ENCODE measurements at places on chromosomes 16 and 17.

DNA sequence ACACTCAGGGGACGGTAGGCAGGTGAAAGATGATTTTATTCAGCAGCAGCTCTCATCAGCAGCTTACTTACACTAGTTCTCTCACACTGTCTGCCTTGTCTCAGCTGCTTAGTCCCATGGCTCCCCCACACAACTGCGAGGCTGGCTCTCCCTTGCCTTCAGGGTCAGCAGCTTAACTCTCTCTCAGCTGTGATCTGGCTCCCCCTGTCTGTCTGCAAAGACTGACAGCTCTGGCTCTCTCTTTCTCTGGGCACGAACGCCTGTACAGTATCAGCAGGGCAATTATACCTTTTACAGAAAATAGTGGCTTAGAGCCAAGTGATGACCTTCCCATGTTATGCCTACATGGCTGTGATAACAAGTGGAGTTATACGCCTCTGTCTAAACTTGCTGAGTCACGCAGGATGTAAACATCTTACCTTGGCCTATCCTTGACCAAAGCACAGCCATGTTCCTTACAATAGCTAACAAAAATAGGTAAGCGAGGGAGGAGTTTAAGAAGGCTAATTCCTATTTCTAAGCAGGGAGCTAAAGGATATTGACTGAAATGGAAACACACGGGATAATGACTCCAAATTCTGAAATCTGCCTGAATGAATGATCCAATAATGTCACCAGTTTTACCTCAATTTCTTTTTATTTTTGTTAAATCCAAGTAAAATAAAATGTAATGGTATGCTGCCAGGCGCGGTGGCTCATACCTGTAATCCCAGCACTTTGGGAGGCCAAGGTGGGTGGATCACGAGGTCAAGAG, 1.1 kb upstream of the NDUFAB1 start:
- DNase-seq: peak; percentile 21

DNA sequence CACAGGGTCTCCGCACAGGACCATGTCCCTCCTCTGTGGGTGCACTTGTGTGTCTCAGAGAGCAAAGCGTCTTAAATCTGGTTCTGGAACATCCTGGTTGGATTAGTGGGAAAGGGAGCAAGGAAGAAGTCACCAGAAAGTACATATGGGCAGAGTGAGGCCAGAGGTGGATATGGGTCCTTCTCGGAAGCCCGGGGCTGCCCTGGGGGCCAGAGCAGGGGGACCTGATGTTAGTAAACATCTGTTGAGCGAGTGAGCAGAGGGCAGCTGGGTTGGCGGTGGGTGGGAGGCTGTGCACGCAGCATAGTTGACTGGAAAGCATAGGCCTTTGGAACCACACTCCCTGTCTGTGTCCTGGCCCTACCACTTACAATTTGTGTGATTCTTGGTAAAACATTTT, 22.7 kb downstream of the UNC13D start:
- no peak for DNase-seq

DNA sequence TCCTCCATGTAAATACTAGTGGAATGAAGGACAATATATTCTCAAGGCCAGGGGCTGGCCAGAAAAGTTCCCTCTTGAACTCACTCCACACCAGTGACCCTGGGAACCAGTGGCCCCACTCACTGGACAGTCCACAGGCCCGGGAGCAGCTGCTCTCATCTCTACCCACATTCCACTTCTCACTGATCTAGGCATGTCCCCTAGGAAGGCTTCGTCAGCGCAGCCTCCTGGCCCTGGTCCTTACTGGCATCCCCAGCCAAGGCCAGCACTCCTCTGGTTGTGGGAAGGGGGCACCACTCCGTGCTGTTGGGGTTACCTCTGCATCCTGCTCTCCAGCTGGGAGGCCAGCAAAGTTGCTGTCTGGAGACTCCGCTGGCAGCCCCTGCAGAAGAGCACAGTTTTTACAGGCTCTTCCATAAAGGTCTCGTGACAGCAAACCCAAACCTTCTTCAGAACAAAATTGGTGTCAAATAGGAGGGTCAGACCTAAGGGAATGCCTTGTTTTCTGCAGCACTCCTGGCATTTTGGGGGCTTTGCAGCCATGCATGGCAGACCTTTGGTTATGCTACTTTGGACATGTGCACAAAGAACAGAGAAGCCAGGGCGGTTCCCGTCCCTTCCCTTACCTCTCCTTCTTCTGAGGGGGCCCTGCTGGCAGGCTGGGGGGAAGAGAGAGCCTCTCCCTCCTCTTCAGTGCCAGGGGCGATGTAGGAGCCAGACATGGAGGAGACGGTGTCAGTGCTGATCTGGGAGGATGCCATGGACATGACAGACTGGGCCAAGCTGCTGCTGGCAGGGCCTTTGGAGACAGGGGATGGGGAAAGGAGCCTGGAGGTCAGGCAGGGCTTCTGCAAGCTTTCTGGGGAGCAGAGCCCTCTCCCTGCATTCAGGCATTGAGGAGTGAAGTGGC, 14.1 kb upstream of the FOXJ1 start:
- no peak for DNase-seq

- no peak for DNase-seq
Measured at GRCh38 chr17:2063261-2064146, 8.6 kb downstream of the HIC1 start.

GRCh38 chr17:72287586-72287985, 166.8 kb downstream of the SOX9 start:
- no peak for DNase-seq

DNA sequence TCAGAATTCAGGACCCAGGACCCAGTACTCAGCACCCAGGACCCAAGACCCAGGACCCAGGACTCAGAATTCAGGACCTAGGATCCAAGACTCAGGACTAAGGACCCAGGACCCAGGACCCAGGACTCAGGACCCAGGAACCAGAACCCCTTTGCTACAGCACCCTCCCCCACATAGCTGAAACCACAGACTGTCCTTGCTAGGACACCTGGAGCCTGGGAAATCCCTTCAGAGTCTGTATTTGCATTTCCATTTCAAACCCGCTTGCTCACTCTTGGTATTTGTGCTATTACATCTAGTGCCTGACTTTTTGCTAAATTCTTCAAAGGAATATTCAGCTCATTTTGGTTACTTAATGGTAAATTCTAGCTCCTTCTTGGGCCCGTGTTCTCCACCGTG, 275.8 kb upstream of the MAF start:
- DNase-seq: no peak

DNA sequence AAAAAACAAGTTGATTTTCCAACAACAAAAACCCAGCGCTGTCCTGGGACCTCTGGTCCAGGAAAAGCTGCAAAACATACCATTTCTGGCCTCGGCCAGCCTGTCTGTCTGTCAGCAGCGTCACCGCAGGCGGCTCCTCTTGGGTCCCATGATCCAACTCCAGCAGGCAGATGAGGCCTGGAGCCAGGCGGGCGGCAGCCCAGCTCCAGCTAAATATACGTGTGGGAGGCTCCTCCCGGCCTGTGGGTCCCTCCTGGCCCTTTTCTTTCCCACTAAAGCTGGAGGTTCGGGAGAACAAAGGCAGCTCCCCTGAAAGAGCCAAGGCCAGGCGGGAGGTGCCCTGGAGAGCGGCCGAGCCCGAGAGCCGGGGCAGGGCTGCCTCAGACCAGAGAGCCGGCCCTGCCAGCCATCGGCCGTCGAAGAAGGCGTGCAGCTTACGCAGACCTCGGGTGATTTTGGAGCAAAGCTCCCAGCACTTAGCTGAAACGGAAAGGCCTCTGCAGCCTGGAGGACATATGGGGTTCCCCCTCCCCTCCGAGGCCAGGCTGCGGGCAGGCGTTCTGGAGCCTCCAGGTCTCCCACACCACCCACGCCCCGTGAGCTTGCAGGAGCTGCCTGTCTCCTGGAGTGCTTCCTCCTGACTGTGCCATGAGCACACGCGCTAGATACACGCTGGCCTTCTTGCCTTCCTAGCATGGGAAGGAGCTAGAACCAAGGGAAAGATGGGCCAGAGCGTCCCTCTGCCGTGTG, 19.9 kb upstream of the JPH3 start:
- no peak for DNase-seq

- DNase-seq: no peak
Measured at GRCh38 chr16:1858189-1858865, 13.6 kb downstream of the MEIOB start.

- no peak for DNase-seq
Measured at GRCh38 chr17:45900723-45901415, 6.5 kb downstream of the MAPT start.

GRCh38 chr16:24700549-24701392, 28.7 kb upstream of the TNRC6A start:
- DNase-seq: no peak

- DNase-seq: no peak
Measured at GRCh38 chr17:27782791-27783206, 17.5 kb downstream of the NOS2 start.

DNA sequence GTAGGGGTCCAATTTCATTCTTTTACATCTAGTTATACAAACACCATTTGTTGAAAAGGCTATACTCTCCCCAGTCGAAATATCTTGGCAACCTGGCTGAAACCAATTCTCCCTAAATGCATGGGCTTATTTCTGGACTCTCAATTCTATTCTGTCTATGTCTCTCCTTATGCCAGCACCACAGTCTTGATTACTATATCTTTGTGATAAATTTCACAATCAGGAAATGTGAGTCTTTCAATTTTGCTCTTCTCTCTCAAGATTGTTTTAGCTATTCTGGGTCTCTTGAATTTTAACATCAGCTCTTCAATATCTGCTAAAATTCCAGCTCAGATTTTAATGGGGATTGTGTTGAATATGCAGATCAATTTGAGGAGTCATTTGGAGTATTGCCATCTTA, 5.9 kb upstream of the TRIM25 start:
- DNase-seq: no peak

- DNase-seq: no peak
Measured at GRCh38 chr17:81028506-81028858, 6.5 kb upstream of the BAIAP2 start.

DNA sequence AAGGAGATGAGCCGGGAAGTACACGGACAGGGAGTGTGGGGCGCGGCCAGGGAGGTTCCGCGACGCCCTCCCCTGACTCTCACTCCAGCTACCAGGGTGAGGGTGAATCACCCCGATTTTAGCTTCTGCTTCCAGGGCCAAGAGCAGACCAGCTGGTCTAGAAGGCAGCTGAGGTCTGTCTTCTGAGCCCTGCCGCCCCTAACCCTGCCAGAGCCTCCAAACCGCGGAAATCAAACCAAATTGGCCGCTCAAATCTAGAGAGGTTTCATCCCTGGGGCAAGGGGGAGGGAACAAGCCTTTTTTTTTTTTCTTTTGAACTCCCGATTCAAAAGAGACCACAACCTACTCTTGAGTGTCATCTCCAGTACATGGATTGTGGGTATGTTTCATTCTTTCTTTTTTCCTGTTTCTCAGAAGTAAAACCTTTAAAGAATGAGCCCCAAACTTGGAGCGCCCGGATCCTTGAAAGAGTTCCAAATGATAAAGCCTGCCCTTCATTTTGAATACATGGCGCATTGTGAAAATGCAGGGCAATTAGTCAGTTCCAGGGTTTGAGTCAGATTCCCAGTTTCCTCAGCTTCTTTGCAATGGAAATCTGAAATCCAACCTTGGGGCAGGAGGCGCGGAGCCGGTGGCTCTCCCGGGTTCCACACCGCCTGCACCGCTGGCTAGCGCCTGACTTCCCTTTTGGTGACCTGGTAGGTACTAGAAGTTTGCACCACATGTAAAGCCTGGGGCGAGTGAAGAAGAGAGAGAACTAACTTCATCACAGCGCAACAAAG, 16.5 kb upstream of the ZFHX3 start:
- DNase-seq: peak; percentile 60

GRCh38 chr17:10616502-10617119, 40.5 kb downstream of the MYH3 start:
- peak; percentile 46 for DNase-seq

- DNase-seq: peak; percentile 50
Measured at GRCh38 chr17:80092959-80093358, 8.4 kb upstream of the GAA start.

GRCh38 chr16:67397812-67398545, 4.7 kb upstream of the TPPP3 start:
- DNase-seq: no peak

- DNase-seq: peak; percentile 69
Measured at GRCh38 chr16:11254913-11255736, 879 bp downstream of the SOCS1 start.

DNA sequence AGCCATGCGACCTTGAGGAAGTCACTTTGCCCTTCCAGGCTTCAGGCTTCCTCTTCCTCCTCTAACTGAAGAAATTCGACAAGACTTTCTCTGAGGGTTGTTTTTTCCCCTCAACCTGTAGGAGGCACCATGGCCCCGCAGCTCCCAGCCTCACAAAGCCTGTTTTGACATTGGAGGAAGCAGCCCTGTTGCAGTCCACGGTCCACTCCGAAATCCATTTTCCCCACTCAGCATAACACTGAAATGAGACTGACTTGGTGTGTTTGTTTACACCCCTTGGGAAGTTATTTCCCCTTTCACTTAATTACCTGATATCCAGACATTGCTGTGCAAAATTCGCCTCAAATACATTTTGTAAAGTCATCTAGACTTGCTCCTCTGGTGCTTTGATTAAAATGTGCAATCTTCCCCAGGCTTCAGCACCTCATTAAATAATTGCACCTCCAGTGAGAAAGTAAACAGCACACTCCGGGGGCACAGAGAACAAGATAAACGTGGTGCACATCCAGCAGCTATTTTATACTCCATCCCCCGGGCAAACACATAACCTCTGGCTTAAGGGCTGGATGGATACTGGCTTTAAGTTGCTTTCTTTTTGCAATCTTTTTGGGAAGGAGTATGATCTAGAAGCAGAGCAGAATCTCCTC, 41.4 kb upstream of the PIRT start:
- no peak for DNase-seq

GRCh38 chr16:3643095-3643730, 11.3 kb upstream of the DNASE1 start:
- no peak for DNase-seq

GRCh38 chr16:81204798-81205680, 33.5 kb upstream of the BCO1 start:
- no peak for DNase-seq

- DNase-seq: no peak
Measured at GRCh38 chr16:68607443-68607842, 37.7 kb upstream of the CDH3 start.

DNA sequence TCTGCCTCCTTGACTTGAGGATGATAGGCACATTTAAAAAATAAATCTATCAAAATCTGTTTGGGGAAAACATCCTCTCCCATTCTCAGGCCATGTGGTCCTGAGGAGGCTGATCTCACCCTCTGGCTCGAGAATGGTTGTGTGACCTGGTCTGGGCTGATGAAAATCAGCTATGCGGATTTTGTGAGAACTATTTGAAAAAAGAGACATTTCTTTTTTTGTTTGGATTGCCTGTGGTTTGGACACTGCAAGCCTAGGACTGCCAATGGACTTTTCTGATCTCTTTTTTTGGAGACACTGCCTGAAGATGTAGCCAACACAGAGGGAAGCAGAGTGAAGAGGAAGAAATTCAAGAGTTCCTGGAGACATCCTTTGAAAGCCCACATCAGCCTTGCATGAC, 145.9 kb downstream of the HS3ST3B1 start:
- DNase-seq: no peak

- DNase-seq: no peak
Measured at GRCh38 chr17:79654350-79654959, 43.6 kb upstream of the RBFOX3 start.

DNA sequence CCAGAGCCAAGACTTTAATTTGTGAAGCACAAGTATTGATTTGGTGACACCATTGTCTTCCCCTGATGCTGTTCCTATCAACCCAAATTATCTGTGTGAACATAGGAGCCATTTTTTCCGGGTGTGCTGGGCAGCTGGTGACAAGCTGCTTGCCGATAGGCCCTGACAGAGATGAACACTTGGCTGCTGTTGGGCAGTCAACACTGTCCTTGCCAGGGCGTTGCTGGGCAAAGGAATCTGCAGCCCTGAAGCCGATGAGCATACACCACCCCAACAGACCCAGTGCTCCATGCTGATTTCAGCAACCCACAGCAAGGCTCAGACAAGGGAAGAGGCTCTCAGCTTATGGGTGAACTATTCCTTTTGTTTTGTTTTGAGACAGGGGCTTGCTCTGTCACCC, 105.4 kb downstream of the YPEL2 start:
- DNase-seq: no peak
